Suprapubic skin (tissue), 4 donors: ENCODE measurements at places on chromosomes 11 and 22.

- DNase-seq: no peak
Observed at GRCh38 chr22:39581303-39581702, 10.8 kb downstream of the CACNA1I start.

- no peak for DNase-seq
Observed at GRCh38 chr11:75576017-75576416, 14.0 kb downstream of the SERPINH1 start.

GRCh38 chr22:21952586-21953571 lies at the start of gene PPM1F:
Gene PPM1F, minus strand, starts transcription at chr22:21952848. Its CDS starts 6,800 bp downstream, at chr22:21946048.
- peak; percentile 88 for DNase-seq

GRCh38 chr22:29722587-29722986 lies 2.8 kb downstream of the CABP7 start:
- DNase-seq: no peak
